ENCODE measurements at places on chromosomes 12 and 14.

- DNase-seq, result no peak
These were observed 351.3 kb upstream of the KITLG start for GRCh38 chr12:88931598-88931997.

- no peak for DNase-seq
These were observed 350.9 kb downstream of the C12orf75 start for GRCh38 chr12:105681341-105681740.

- DNase-seq, result peak; percentile 26
These were observed 52.0 kb downstream of the ARHGAP5 start for GRCh38 chr14:32129124-32129523.

DNA sequence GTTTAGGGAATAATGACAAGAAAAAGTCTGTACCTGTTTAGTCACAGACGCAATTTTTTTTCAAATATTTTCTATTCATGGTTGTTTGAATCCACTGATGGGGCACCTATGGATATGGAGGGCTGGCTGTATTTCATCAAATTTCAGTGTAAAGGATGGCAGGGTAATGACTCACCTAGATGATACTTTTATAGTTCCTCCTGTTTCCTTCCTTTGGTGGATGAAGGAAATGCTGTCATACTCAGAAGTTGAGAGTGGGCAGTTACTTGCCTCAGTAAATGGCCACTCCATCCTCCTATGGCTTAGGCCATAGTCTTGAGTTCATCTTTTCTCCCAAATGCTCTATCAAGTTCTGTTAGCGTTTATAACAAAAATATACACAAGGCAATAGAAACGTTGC lies 18.9 kb upstream of the C12orf71 start:
- no peak for DNase-seq

All from hepatic stellate cell (primary cell).